ENCODE measurements at places on chromosomes 4 and X. TPM values are rescaled to one million over a fixed set of nuclear protein-coding genes. Genes with fewer than 3 reads are reported as not detected.

Gene PIM2
- 4.8 TPM for total RNA-seq

Gene FHDC1
- 0.68 TPM for total RNA-seq

Gene CCNA2
- total RNA-seq: 24.7 TPM

Gene FBXW7
- 105 TPM for total RNA-seq

Gene SPINK2
- total RNA-seq: not detected

Gene MAGEE1
- 0.68 TPM for total RNA-seq

Gene SHROOM3
- 0.51 TPM for total RNA-seq

Gene MRFAP1L1
- total RNA-seq: 62.2 TPM

Gene SLC7A11
- 16.5 TPM for total RNA-seq

Gene ARMCX2
- total RNA-seq: 62.5 TPM

Gene PSAPL1
- not detected for total RNA-seq

Gene SPATA18
- total RNA-seq: 4.3 TPM

Gene USP17L15
- not detected for total RNA-seq

Gene GABRQ
- not detected for total RNA-seq

Gene SCRG1
- under 0.01 TPM for total RNA-seq

Gene CCDC149
- total RNA-seq: 13.3 TPM

Gene ZCCHC18
- 1.4 TPM for total RNA-seq

Gene SULT1E1
- 2.4 TPM for total RNA-seq

Gene NEXMIF
- total RNA-seq: not detected

Gene TXK
- total RNA-seq: 0.23 TPM

Gene SYTL4
- total RNA-seq: 52.4 TPM

Gene SLC9A6
- total RNA-seq: 19.3 TPM

Gene UGT2A3
- 0.05 TPM for total RNA-seq

Gene TDO2
- not detected for total RNA-seq

Gene TCEANC
- total RNA-seq: 1.7 TPM

Gene FRAS1
- total RNA-seq: 1.7 TPM

Gene MAGEA4
- not detected for total RNA-seq

Gene TMEM35A
- 0.85 TPM for total RNA-seq

Gene SPANXA2
- total RNA-seq: not detected

Gene CLTRN
- 0.09 TPM for total RNA-seq
